GM13977 (cell line): ENCODE measurements at places on chromosomes 7 and 10.

DNA sequence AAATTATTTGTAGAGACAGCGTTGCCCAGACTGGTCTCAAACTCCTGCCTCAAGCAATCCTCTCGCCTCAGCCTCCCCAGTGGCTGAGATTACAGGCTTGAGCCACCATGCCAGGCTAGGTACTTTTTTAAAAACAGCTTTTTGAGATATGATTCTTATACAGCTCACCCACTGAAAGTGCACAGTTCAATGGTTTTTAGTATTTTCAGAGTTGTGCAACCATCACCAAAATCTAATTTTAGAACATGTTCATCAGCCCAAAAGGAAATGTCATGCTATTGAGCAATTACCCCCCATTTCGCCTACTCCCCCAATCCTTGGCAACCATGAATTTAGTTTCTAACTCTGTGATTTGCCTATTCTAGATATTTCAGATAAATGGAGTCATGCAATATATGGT, 73.7 kb downstream of the EVX1 start:
- no peak for DNase-seq

- no peak for DNase-seq
Observed at GRCh38 chr7:44279286-44279685, 46.1 kb downstream of the CAMK2B start.

- DNase-seq = no peak
Observed at GRCh38 chr7:108335269-108335918, 120.8 kb downstream of the NRCAM start.

GRCh38 chr10:89669985-89670384, 24.9 kb upstream of the PANK1 start:
- no peak for DNase-seq

- peak; percentile 27 for DNase-seq
Observed at GRCh38 chr10:89929282-89930026, 228.1 kb downstream of the KIF20B start.

GRCh38 chr10:97838091-97838490, 11.6 kb upstream of the GOLGA7B start:
- no peak for DNase-seq
